ENCODE measurements at places on chromosomes 5 and 9.

DNA sequence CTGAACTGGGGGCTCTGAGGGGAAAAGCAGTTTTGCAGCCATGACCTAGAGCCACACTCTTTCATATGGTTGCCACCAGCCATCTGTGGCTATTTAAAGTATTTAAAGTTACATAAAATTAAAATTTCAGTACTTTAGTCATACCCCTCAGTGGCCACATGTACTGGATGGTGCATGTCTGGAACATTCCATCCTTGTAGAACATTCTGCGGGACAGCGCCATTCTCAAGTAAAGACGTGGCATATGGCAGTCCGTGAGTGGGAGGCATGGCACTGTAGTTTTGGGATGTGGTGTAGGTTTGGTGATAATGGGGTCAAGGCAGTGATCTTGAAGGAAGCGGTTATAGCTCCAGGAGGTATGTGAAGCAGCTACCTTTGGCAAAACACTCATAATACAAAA is 61.4 kb upstream of the NFIL3 start:
- no peak for DNase-seq

- no peak for DNase-seq
These were observed 1.8 kb upstream of the LHX3 start for GRCh38 chr9:136206602-136207275.

DNA sequence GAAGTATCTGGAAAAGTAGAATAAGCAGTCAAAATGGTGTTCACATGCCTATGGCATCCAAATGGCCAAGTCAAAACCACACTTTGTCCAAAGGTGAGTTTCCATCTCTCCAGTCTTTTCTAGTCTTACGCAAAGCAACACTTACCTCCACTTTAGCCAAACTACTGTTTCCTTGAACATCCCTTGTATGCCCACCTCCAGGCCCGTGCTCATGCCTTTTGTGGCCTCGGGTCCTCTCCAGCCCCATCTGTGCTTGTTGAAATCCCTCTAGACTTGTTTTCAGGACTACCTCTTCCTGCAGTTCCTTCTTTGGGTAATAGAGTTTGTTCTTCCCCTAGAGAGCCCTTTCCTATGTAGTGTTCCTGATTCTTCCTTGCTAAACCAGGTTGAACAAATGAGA is 61.0 kb downstream of the ANGPTL2 start:
- DNase-seq: no peak

DNA sequence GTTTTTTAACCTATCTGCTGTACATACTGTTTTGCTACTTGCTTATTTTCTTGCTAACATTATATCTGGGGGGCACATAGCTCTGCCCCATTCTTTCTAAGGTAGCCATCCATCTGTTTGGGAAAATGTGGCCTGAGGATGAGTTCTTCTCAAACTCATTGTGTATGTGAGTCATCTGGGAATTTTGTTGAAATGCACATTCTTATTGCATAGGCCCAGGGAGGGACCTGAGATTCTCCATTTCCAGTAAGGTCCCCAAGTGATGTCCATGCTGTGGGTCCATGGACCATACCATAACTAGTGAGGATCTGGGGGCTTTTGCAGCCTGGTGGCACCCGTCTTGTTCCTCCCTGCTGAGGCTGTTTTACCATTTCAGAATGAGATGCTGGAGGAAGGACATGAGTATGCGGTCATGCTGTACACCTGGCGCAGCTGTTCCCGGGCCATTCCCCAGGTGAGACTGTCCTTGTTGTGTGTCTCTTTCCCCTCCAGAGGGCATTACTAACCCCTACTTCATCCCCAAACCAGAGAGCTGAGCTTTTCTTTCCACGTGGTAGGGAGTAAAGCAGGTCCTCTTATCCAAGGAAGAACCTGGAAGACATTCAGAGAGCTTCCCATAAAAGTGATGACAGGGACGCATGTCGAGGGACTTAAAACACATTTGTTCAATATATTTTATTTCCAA is 28.6 kb downstream of the CYFIP2 start:
- DNase-seq: no peak

GRCh38 chr9:76219560-76220151 is 174.6 kb downstream of the RFK start:
- no peak for DNase-seq

- DNase-seq: no peak
These were observed 280.8 kb upstream of the RASA1 start for GRCh38 chr5:86986837-86987236.
